H1 (cell line): ENCODE measurements at places on chromosomes 2 and 18. TPM values are rescaled to one million over a fixed set of nuclear protein-coding genes. Genes with fewer than 3 reads are reported as not detected.

CYS1 gene
- 0.13 and 0.25 TPM in 2 replicates for total RNA-seq

SPP2 gene
- total RNA-seq, result not detected in 2 replicates

ASXL3 gene
- 1.3 TPM in 2 replicates for total RNA-seq

STPG4 gene
- total RNA-seq, result 0.27 and 0.28 TPM in 2 replicates

GRCh38 chr18:53665701-53666100 is 558.8 kb downstream of the MBD2 start:
- no peaks in the 10 kb centered on the region for H3K27me3 ChIP-seq
- DNase-seq, result no peak
- no peaks in the 10 kb centered on the region for H3K36me3 ChIP-seq
- H3K4me3 ChIP-seq, result no peak overlapping the region
- no peak overlapping the region for H3K27ac ChIP-seq

DNA sequence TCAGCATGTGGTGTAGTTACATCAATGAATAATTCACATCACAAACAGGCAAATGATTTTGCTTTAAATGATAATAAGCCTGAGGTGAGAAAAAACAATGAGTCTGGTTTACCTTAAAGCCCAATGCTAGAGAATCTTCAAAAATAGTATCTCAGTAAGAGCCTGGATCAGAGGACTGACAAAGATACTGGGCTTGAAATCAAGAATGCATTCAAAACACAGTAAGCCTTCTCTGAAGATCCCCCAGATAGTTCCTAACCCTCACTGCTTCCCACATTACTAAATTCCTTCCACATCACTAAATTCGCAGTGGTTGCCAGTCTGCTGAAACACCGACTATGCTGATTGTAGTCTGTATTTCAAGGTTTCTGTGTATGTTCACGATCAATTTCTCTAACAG is 514.9 kb downstream of the SUCLG1 start:
- no peak overlapping the region for H3K27ac ChIP-seq
- H3K36me3 ChIP-seq, result no peaks in the 10 kb centered on the region
- no peaks in the 10 kb centered on the region for H3K27me3 ChIP-seq
- H3K4me1 ChIP-seq, result no peaks in the 10 kb centered on the region

GRCh38 chr2:176268976-176269318 is 295 bp upstream of the MTX2 start:
- H3K36me3 ChIP-seq, result no peaks in the 10 kb centered on the region
- H3K4me3 ChIP-seq, result peak overlapping the region; percentile 86
- H3K4me1 ChIP-seq, result no peaks in the 10 kb centered on the region
- H3K27me3 ChIP-seq, result no peaks in the 10 kb centered on the region

GRCh38 chr2:137976274-137976673 is 12.0 kb downstream of the HNMT start:
- DNase-seq, result no peak
- no peaks in the 10 kb centered on the region for H3K27me3 ChIP-seq
- no peaks in the 10 kb centered on the region for H3K36me3 ChIP-seq
- no peak overlapping the region for H3K4me3 ChIP-seq
- no peak overlapping the region for H3K27ac ChIP-seq

DNA sequence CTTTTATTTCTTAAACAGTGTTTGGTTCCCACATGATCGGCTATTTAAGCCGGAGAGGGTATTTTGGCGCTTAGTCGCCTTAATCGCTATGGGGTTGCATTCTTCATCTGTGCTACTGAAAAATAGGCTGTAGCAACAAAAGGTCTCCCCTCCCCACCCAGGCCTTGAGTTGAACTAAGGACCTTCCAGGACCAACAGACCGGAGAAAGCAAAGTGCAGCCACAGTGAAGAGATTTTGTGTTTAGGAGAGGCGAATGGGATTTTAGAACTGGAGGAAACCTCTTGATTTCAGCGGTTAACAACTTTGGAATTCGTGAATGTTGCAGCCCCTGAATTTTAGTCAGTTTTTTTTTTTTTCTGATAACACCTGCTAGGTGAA is 1.4 kb downstream of the ITGA6 start:
- H3K4me3 ChIP-seq, result peak overlapping the region; percentile 88
- peaks cover 3% of the 10 kb centered on the region; the same call in 1 of the 2 replicates for H3K27me3 ChIP-seq
- no peaks in the 10 kb centered on the region for H3K36me3 ChIP-seq
- H3K4me1 ChIP-seq, result peaks cover 5% of the 10 kb centered on the region; the same call in 1 of the 2 replicates
- H3K27ac ChIP-seq, result no peak overlapping the region
- DNase-seq, result no peak

DNA sequence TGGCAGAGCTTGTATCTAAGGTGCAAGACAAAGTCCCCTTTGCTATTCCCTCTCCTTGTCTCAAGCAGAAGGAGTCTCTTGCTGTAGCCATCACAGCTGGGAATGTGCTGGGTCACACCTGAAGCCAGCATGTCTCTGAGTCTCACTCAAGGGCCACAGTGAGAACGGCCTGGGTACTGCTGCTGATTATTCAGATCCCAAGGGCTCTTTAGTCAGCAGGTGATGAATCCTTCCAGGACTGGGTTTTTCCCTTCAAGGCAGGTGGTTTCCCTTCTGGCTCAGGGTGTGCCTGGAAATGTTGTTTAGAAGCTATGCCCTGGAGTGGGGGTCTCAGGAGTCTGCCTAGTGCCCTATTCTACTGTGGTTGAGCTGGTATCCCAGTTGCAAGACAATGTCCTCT is 356.3 kb downstream of the PARD3B start:
- no peaks in the 10 kb centered on the region for H3K36me3 ChIP-seq
- H3K27me3 ChIP-seq, result no peaks in the 10 kb centered on the region
- no peak overlapping the region for H3K27ac ChIP-seq

- no peak for DNase-seq
- no peaks in the 10 kb centered on the region for H3K4me1 ChIP-seq
- H3K36me3 ChIP-seq, result no peaks in the 10 kb centered on the region
- no peak overlapping the region for H3K27ac ChIP-seq
- H3K27me3 ChIP-seq, result no peaks in the 10 kb centered on the region
These were observed 8.5 kb upstream of the SP140L start for GRCh38 chr2:230318190-230319121.

DNA sequence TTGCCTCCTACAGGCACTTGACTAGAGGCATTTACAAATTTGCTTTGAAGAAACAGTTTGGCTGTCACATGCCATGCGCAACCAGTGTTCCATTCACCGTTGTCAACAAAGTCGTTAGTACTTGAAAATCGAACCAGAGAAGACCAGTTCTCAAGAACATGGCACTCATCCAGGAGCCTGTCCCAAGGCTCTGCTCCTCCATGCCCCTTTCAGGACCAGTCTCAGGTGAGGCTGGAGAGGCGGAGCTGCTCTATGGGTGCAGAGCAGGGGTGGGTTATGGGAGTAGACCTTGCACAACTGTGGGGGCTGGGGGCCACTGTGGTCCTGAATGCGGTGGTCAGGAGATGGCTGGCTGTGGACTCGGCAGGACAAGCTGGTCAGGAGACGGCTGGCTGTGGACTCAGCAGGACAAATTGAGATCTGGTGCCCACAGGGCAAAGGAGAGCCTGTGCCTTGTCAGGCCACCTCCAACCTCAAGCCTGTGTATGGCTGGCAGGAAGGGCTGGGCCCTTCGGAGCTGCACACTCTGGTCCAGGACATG is 12.3 kb upstream of the ATP9B start:
- H3K4me1 ChIP-seq, result no peaks in the 10 kb centered on the region
- no peaks in the 10 kb centered on the region for H3K27me3 ChIP-seq
- H3K36me3 ChIP-seq, result no peaks in the 10 kb centered on the region
- H3K27ac ChIP-seq, result no peak overlapping the region
- DNase-seq, result no peak

GRCh38 chr2:43199492-43200488 is 26.6 kb downstream of the ZFP36L2 start:
- no peaks in the 10 kb centered on the region for H3K27me3 ChIP-seq
- no peak for DNase-seq
- H3K27ac ChIP-seq, result no peak overlapping the region
- H3K4me1 ChIP-seq, result peaks cover 5% of the 10 kb centered on the region
- H3K36me3 ChIP-seq, result no peaks in the 10 kb centered on the region

DNA sequence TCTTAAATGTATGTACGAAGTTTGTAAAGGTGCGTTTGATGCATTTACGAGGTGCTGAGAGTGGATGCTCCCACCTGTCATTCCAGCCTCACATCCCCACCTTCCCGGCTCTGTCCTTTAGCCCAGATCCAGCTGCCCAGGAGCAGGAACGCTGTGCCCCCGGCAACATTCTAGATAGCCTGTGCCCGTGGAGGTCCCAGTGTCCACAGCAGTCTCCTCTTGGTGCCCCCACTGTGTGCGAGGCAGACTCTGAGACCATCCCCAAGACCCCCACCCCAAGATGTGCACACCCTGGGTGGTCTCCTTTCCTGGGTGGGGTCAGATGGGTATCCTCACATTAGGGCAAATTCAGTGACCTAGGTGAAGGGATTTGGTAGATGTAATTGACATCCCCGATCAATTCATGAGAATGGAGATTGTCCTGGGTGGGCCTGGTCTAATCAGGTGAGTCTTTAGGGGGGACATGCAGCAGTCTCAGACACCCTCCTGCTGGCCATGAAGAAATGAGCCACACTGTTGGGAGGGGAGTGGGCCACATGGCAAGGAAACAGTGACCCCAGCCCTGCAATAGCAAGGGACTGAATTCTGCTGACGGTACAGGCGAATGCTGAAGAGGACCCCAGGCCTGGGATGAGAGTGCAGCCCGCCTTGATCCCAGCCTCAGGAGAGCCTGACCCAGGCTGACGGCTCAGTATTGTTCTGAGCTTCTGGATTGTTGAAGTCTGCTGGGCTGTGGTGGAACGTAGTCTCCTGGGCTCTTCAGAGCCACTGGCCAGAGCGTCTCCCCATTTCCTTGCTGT is 203.3 kb downstream of the FAM210A start:
- no peak overlapping the region for H3K4me3 ChIP-seq
- no peaks in the 10 kb centered on the region for H3K27me3 ChIP-seq
- no peak for DNase-seq
- H3K36me3 ChIP-seq, result no peaks in the 10 kb centered on the region

- no peak for DNase-seq
- no peaks in the 10 kb centered on the region for H3K27me3 ChIP-seq
- H3K36me3 ChIP-seq, result no peaks in the 10 kb centered on the region
- peaks cover 3% of the 10 kb centered on the region for H3K4me1 ChIP-seq
These were observed 130.0 kb downstream of the MBD2 start for GRCh38 chr18:54094474-54094873.

DNA sequence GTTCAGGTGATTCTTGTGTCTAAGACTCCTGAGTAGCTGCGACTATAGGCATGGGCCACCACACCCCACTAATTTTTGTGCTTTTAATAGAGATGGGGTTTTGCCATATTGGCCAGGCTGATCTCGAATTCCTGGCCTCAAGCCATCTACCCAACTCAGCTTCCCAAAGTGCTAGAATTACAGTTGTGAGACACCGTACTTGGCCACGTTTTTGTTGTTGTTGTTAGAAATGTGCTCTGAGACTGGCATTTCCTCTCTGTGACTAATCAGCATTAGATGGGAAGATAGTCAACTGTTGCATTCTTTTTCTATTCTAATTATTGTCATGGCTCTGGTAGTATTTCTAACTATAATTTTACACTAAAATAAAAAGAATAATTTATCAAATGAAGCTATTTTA is 191.7 kb downstream of the CAMKMT start:
- H3K4me1 ChIP-seq, result no peaks in the 10 kb centered on the region
- H3K27me3 ChIP-seq, result no peaks in the 10 kb centered on the region
- DNase-seq, result no peak
- no peak overlapping the region for H3K4me3 ChIP-seq
- no peak overlapping the region for H3K27ac ChIP-seq

- DNase-seq, result no peak
- H3K27ac ChIP-seq, result no peak overlapping the region
- H3K4me1 ChIP-seq, result no peaks in the 10 kb centered on the region
These were observed 51.1 kb upstream of the SLC66A3 start for GRCh38 chr2:11103984-11104793.

GRCh38 chr2:240858871-240859270 is 9.8 kb upstream of the AGXT start:
- H3K36me3 ChIP-seq, result no peaks in the 10 kb centered on the region
- no peaks in the 10 kb centered on the region for H3K27me3 ChIP-seq
- DNase-seq, result no peak
- H3K4me1 ChIP-seq, result no peaks in the 10 kb centered on the region

DNA sequence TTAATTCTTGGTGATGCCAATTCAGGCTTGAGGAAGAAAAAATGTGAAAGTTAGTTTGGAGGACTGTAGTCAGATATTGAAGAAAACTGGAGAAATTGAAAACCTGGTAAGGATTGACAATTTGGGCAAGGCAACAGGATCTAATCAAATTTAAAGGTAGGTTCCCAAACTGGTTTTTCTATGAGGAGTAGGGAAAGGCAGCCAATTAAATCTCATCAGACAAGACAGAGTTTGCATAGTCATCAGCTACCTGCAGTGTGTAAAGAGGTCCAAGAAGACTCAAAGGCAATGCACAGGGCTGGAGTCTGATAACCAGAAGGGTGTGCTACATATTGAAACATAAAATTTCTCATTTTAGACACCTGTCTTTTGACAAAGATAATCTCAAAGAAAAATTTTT is 16.0 kb upstream of the CAB39 start:
- H3K4me1 ChIP-seq, result peaks cover 3% of the 10 kb centered on the region
- no peak overlapping the region for H3K27ac ChIP-seq
- H3K27me3 ChIP-seq, result no peaks in the 10 kb centered on the region
- DNase-seq, result no peak
- no peaks in the 10 kb centered on the region for H3K36me3 ChIP-seq
